Sciatic nerve (tissue), 2 donors: ENCODE measurements at places on chromosomes 7 and 10.

GRCh38 chr7:143359771-143360353 lies 2.7 kb downstream of the FAM131B start:
- DNase-seq, result no peak

- no peak for DNase-seq
These were observed 45.7 kb downstream of the IMMP2L start for GRCh38 chr7:111516612-111517011.

DNA sequence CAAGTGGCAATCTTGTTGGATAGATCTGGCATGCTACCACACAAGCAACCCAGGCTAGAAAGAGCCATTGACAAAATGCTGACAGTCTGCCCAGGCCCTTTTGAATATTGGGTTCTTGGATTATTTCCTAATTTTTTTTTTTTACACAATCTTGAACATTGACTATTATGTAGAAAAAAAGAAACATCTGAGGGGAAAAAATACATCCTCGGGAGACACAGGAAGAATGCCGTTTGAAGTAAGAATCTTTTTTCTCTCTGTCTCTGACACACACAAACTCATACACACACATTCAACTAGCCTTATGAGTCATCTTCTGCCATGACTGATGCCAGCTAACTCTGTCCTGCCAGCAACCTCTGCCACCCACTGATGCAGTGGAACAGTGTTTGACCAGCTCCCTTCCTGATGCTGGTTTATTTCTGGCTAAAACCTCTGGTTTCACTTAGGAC lies 47.2 kb downstream of the SORBS1 start:
- DNase-seq, result no peak

GRCh38 chr7:152710153-152710442 lies 34.2 kb upstream of the XRCC2 start:
- DNase-seq, result no peak

GRCh38 chr10:497898-498451 lies 191.5 kb downstream of the DIP2C start:
- no peak for DNase-seq

DNA sequence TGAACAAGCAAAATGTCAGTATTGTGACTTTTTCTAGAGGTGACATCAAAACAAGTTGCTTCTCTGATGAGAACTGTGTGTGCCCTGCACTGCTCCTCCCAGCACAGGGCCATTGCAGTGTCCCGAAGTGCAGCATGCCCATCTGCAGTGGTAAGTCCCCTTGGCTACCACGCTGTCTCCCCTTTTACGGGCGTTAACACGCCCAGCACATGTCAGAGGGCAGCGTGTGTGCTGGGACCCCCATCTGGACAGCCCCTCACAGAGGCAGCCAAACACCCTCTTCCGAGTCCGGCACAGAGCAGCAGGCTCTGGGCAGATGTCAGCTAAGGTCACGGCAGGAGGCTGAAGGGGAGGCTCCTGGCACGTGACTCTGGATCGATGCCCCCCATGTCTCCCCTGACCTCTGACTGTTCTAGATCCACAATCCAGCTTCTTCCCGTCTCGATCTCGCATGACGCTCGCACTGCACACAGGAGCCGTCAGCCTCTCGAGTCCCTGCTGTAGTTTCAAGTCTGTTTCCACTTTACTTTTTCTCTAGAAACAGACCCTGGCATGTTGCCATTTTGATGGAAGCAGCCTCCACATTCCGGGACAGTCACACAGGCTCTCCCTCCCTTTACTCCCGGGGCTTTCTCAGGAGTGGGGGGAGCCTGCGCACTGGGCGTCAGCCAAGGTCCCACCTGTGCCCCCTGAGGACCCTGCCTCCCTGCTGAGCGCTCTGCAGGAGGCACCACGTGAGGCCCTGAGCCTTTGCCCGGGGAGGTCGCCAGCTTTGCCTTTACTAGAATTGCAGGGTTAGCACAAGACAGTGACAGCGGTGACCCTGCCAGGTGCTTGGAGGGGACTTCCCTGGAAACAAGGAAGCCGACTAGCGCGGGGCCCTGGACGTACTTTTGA lies 133.8 kb downstream of the TCERG1L start:
- no peak for DNase-seq

DNA sequence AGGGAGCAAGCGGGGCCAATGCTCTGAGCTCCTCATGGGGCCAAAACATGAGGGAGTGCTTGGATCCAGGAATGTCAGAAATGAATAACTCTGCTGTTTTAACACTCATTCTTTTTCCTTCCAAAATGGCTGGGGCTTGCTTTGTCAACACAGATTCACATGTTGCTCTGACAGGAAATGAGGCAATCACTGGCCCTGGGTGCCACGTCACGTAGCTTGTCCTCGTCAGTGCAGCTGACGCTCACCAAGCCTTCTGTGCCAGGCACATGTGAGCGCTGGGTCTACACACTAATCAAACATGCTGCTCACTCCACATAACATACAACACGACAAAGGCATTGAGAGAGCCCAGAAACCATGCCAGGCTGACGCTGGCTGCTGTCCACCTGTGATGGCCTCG lies 198.9 kb downstream of the WDR37 start:
- no peak for DNase-seq

DNA sequence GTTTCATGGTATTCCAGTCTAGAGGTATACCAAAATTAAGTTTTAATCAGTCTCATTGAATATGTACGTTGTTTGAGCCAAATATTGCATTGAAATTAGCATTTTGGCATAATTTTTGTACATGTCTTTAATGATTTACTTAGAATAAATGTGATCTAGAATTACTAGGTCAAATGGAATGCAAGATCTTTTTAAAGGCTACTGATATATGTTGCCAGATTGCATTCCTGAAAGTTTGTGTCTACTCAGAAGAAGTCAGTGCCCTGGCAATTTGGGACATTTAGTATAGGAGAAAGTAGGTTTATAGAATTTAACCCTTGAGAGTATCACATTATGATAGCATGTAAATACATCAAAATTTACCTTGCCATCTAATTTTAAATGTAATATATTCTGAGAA lies 32.4 kb downstream of the KMT2E start:
- no peak for DNase-seq
